ENCODE measurements at places on chromosomes 6 and 20.

DNA sequence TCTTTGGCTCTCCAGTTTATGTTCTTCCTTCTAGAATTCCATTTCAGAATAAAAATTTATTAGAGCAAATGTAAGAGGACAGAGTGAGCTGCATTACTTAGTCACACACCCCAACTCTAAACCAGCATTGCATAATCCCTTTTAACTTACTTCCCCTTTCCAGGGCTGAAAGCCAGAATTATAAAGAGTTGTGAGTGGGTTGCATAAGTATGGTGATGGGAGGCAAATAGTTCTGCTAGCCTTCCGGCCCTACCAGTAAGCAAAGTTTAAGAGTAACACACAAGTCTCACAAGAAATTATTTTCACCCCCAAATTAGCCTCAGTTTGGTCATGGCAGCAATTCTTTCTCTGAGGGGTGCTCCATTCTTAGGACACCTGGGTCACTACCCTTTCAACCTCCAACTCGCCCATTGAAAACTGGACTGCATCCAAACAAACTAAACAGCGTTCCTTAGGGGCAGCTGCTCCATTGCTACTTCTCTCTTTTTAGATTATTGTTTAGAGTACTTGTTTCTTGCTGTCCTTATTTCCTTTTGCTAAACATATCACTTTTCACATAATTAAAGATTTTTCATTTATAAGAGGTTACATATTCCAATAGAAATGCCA lies 1.6 kb downstream of the KIAA0408 start:
- no peak for DNase-seq

GRCh38 chr6:147950623-147950987 lies 392.0 kb upstream of the SASH1 start:
- DNase-seq: no peak

GRCh38 chr6:132505158-132505557 lies 7.8 kb downstream of the STX7 start:
- no peak for DNase-seq

DNA sequence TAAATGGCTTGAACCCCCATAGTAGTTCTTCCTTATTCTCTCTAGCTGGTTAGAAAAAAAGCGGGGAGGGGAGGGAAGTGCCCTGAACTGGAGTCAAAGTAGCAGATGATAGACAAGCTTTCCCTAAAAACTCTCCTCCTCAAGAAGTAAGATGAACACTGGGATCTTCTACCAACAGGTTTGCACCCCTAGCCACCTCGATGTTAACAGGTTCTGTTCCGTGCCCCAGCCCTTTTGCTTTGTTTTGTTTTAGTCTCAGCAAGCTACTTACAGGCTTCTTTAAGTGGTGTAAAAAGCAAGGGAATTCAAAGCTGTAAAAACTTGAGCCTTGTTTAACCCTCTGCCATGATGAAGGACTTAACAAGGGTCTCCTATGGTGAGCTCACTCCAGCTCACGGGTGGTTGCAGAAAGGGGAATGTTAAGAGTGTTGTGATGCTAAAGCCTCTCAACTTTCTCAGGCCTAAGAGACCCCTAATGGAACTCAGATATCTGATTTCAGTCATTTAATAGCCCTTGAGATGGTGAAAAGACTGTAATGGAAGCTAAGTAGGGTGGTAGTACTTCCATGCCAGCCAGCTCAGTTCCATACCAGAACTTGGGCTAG lies 106.0 kb downstream of the FOXO3 start:
- DNase-seq: no peak

- DNase-seq: no peak
Measured at GRCh38 chr20:40160097-40160550, 528.9 kb downstream of the MAFB start.

DNA sequence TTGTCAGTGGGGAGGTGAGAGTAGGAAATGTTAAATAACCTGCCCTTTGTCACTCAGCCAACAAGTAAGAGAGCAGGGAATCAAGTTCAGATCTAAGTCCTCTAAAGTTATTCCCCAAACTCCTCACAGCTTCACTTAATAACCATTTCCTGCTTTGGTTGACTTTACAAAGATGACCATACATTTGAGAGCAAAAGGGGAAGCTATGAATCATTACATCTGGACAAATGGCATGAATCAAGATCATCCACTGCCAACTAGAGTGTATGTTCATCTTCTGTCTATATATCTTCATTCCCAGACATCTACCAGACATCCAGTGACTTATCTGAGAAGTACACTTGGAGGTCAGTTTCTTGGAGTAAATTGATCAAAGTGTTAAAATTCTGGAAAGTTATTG lies 15.1 kb upstream of the HIVEP2 start:
- no peak for DNase-seq

Measured in vagina (tissue), 2 donors.